ENCODE measurements at places on chromosomes 12 and 14.

DNA sequence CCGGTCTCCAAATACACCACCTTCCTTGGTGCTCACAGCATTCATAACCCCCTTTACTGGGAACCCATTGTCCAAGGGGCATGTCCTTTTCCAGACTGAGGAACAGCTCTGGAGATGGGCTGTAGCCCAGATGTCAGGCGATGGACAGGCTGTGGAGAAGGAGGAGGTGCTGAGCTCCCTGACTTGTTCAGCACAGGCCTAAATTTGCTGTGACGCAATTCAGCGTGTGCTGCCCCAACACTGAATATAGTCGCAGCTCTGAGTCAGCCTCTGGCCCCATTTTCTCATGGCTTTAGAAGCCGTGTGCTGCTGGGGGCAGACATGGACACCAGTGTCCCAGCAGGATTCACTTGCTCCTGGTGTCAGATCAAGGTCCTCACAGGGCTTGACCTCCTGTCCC lies 269.1 kb downstream of the EMP1 start:
- DNase-seq, result no peak

GRCh38 chr12:46814143-46814542 lies 11.7 kb downstream of the SLC38A4 start:
- DNase-seq, result no peak

DNA sequence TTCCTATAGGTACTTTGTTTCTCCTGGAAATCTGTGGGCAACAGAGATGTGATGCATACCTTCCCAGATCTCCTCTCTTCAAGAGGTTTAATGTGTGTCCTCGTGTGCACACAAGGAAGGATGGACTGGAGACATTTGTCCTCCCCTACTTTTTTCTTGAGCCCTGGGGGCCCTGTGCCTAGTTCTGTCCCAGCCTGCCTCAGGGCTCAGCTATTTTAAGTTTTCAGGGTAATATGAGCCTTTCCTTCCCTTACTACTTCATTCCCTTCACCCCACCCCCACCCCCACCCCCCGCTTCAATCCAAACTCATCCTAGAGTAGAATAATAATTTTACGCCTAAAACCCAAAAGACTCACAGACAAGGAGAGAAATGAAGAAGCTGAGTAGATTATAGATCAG lies 446 bp downstream of the STAC3 start:
- DNase-seq, result no peak

DNA sequence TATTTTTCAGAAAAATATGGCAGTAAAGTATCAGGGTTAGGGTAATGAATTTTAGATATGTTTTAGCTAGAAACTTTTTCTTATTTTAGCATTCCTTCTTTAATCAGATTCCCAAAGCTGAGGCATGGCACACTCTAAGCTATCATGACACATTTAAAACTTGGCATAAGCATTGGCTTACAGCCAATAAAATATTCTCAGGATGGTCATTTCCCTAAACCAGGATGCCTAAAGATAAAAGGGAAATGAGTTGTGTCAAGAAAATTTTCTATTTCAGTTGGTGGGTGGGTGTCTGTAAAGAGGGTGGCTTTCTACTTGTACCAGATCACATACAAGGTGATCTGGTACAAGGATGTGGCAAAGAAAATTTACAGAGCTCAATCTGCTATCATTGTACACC lies 47.8 kb downstream of the PEBP1 start:
- DNase-seq, result no peak

- DNase-seq, result no peak
Observed at GRCh38 chr12:47088021-47088944, 8.5 kb upstream of the AMIGO2 start.

DNA sequence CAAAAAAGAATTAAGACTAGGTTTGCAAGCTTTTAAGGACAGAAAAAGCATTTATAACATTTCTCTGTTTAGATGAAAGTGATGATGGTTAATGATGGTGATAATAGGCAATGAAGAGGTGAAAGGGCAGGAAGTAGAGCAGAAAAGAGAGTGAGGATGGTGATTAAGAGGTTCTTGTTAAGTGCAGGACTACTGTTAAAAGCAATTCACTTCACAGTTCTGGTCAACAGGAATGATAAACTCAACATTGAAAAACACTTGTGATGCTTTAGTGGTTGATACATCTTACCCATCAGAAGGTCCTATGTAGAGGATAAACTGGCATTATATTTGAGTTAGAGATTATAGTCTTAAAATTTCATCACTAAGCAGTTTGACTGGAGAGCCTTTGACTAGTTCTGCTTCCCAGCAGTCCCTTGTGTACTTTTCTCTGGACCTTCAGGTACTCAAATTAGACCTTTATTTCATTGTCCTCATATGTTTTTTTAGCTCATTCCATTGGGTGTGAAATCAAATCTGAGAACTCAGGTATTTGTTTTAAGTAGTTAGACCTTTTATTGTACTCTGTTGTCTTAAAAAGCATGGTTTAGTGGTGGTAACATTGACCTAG lies 10.9 kb downstream of the RAP1B start:
- DNase-seq, result no peak

- DNase-seq, result peak; percentile 20
Observed at GRCh38 chr12:130161261-130162243, 712 bp upstream of the FZD10 start.

DNA sequence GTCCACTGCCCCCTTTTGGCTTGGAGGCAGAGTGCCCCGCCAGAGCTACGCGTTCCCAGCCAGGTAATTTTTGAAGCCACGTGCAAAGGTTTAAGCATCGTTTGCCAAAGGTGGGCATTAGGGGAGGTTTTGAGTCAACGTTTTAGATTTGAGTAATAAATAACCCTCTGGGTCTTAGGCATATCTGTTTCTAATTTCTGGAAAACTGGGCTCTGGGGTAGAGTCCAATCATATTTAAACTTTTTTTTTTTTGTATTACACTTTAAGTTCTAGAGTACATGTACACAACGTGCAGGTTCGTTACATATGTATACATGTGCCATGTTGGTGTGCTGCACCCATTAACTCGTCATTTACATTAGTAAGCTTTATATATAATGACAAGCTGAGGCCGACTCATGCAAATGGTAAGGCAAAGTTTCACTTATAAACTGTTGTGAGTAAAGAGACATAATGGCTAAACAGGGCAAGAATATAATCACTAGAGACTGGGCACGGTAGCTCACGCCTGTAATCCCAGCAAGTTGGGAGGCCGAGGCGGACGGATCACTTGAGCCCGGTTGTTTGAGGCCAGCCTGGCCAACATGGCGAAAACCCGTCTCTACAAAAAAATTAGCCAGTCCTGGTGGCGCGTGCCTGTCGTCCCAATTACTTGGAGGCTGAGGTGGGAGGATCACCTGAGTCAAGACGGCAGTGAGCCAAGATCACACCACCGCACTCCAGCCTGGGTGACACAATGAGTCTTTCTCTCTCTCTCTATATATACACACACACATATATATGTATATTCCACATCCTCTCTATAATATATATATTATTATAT lies 491 bp upstream of the NR2C1 start:
- no peak for DNase-seq

DNA sequence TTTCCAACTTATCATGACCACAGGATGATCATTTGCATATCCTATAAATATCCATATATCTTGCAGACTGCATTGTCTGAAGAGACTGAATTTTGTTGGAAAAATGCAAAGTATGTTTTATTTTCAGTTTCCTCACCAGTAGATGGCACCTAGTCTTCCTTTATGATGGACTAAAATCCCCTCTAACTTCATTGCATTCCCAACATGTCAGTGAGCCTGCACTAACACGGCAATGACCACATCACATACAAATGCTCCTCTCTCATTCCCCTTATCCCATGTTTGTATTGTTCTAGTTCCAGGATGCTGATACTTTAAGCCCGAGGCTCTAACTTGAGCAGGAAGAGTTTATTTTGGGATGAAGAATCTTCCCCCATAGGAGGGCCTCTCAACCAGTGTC lies 24.7 kb upstream of the MYBPC1 start:
- no peak for DNase-seq

GRCh38 chr12:120156315-120157259 lies 37.9 kb downstream of the GCN1 start:
- no peak for DNase-seq

- DNase-seq, result no peak
Observed at GRCh38 chr12:116138364-116138763, 139.1 kb downstream of the MED13L start.
